ENCODE measurements at places on chromosomes 1 and 21. TPM values are rescaled to one million over a fixed set of nuclear protein-coding genes. Genes with fewer than 3 reads are reported as not detected.
A peak's percentile ranks its signal among the peaks of the same experiment; 100 is the strongest.

DNA sequence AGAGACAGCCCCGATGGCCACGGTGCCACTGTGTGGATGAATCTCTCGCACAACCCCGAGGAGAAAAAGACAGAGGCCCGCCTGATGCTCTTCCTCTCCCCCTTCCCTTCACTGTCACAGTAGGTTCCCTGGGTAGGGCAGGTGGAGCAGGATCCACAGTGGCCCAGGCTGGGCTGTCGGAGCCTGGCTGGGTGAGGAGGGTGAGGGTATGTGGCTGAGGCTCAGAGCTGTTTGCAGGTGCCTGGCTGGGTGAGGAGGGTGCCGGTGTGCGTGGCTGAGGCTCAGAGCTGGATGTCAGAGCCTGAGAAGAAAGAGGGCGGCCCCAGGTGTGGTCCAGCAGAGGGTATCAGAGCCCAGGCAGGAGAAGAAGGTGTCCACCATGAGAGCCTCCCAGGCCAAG lies 2.7 kb downstream of the CFAP74 start:
- H3K4me1 ChIP-seq: peaks cover 5% of the 10 kb centered on the region
- H3K36me3 ChIP-seq: no peaks in the 10 kb centered on the region
- DNase-seq: no peak
- no peak overlapping the region for H3K4me3 ChIP-seq

DNA sequence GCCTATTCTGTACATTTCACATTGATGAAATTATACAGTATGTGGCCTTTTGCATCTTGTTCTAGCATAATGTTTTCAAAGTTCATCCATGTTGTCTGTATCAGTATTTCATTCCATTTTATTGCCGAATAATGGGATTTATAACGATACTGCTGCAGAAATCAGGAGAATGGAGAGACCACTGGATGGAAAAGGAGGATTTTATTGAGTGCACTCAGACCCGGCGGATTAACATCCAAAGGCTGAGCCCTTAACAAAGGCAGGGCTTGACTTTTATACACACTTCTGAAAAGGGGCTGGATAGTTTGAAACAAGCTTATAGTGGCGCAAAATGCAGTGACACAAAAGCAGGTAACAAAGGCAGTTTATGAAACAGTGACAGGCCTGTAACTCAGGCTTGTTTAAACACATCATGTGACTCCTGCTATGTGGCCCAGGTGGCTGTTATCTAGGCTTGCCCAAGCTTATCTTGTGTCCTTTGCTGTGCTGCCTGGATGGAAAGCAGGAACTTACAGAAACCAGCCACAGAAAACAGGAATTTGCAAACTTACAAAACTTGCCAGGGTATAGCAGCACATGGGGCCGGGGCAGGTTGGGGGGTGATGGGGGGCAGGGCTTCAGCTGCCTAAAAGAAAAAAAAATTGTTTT lies 32.8 kb upstream of the KCNJ15 start:
- H3K36me3 ChIP-seq: peaks cover 6% of the 10 kb centered on the region
- H3K27me3 ChIP-seq: peaks cover 3% of the 10 kb centered on the region
- no peak for DNase-seq
- no peak overlapping the region for H3K4me3 ChIP-seq

DNA sequence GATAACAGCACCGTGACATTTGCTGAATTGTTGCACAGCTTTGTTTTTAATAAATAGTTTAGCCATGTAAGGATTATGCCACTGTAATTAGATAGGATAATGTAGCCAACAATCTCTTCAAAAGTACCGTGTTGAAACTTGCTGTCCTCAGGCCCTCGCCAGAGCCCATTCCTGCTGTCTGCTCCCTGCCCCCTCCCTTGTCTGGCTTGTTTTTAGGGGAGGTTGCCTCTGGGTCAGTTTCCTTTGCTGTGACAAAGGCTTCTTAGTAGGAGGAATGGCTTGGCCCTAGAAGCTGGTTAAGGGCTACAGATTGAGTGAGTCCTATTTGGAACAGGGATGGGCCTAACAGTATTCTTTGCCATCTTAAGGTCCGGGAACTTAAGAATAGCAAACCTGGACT lies 107.9 kb downstream of the LMO4 start:
- H3K4me1 ChIP-seq: peaks cover 6% of the 10 kb centered on the region
- peaks cover 21% of the 10 kb centered on the region for H3K27me3 ChIP-seq
- no peak overlapping the region for H3K4me3 ChIP-seq
- no peaks in the 10 kb centered on the region for H3K36me3 ChIP-seq
- no peak overlapping the region for H3K27ac ChIP-seq

DNA sequence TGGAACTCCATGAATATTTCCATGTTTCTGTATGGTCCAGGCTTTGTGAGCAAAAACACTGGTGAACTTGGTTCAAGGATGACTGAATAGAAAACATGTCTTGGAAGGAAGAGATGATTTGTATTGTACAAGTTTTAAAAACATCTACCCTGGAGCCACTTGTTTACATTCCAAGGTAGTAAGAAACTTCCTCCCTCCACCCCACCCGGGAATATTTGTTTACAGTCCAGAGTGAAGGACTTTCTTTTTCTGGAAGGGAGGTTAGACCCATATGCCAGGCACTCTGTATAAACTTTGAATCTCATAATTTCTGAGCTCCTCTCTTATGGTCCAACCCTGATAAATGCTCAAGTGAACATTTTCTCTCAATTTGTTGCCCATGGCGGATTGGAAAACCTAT lies 323.3 kb upstream of the LYPLAL1 start:
- no peak overlapping the region for H3K4me3 ChIP-seq
- no peak for DNase-seq
- no peaks in the 10 kb centered on the region for H3K27me3 ChIP-seq
- H3K4me1 ChIP-seq: no peaks in the 10 kb centered on the region

DNA sequence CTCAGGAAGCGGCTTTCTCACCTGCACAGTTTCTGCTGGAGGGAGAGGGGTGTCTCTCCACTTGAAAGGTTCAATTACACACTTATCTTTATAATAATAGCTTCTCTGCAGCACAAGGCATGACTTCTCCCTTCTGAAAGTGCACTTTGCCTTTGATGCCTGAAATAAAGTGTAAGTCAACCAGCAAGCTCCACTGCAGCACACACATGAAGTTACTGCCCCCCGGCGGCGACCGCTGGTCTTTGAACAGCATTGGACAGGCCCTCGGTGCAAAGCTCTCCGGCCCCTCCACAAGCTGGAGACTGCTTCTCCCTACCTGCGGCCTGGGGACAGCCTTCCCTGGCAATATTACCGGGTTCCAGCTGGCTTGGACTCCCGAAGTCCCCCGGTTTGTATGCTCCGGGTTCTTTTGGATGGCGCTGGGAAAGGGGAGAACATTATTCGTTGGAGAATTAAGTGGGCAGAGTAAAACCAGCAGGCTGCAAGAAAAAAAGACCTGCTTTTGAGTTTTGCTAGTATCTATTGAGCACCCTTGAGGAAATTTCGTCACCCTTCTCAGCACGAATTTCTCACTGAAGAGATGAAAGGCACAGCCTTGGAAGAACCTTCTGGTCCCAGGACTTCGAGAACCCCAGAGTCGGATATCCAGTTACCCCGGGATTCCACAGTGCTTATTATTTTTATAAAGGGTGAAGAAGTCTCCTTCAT lies 11.8 kb downstream of the RCAN1 start:
- H3K27me3 ChIP-seq: no peaks in the 10 kb centered on the region
- no peak overlapping the region for H3K27ac ChIP-seq
- H3K4me3 ChIP-seq: no peak overlapping the region
- no peaks in the 10 kb centered on the region for H3K36me3 ChIP-seq

GRCh38 chr1:89673251-89673650 lies 40.3 kb downstream of the LRRC8C start:
- peaks cover 93% of the 10 kb centered on the region for H3K4me1 ChIP-seq
- H3K27me3 ChIP-seq: no peaks in the 10 kb centered on the region
- no peak for DNase-seq
- H3K27ac ChIP-seq: peak overlapping the region; percentile 66
- H3K36me3 ChIP-seq: peaks cover 70% of the 10 kb centered on the region
- H3K4me3 ChIP-seq: no peak overlapping the region

DNA sequence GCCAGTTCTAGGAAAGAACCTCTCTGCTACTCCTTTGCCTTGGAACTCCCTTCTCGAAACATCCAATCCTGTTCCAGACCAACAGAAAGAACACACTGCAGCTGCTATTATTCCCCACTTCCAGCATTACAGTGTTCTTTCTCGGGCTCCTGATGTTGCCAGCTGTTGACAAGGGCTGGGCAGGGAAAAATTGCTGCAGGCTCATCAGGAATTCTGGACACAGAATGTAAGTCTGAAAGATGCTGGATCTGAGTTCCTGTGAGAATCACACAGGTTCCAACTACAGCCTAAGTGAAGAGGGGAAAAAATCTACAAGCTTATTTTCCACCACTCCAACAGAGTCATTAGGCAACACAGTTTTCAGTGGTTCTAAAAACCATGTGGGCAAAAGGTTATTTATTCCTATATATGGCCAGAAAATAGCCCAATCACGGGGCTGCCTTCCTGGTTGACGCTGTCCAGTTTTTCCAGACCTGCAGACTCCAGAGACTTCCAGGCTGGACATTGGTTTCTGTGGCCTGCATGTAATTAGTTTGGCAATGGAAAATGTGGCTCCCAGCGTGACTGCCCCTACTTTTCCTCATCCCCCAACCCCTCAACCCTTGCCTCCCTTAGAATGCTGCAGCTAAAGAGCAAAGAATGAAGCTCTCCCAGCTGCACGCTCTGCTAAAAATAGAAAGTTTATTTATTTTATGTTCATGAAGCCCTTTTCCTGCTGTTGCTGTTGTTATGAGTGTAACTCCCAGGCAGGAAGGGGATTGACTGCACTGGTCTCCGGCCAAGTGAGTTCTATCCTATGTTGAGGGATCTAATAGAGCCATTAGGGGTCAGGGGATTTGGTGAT lies 8.3 kb upstream of the KIAA0040 start:
- H3K4me3 ChIP-seq: no peak overlapping the region
- DNase-seq: no peak
- peaks cover 12% of the 10 kb centered on the region for H3K4me1 ChIP-seq
- no peak overlapping the region for H3K27ac ChIP-seq

GRCh38 chr1:213728593-213729536 lies 258.9 kb upstream of the PROX1 start:
- no peaks in the 10 kb centered on the region for H3K27me3 ChIP-seq
- no peak overlapping the region for H3K4me3 ChIP-seq
- H3K27ac ChIP-seq: no peak overlapping the region
- no peaks in the 10 kb centered on the region for H3K36me3 ChIP-seq
- no peaks in the 10 kb centered on the region for H3K4me1 ChIP-seq

GRCh38 chr1:39105841-39106765 lies 80.0 kb downstream of the NDUFS5 start:
- no peak overlapping the region for H3K4me3 ChIP-seq
- no peaks in the 10 kb centered on the region for H3K27me3 ChIP-seq
- H3K36me3 ChIP-seq: no peaks in the 10 kb centered on the region
- DNase-seq: peak; percentile 37
- H3K4me1 ChIP-seq: peaks cover 40% of the 10 kb centered on the region
- H3K27ac ChIP-seq: peak overlapping the region; percentile 68

DNA sequence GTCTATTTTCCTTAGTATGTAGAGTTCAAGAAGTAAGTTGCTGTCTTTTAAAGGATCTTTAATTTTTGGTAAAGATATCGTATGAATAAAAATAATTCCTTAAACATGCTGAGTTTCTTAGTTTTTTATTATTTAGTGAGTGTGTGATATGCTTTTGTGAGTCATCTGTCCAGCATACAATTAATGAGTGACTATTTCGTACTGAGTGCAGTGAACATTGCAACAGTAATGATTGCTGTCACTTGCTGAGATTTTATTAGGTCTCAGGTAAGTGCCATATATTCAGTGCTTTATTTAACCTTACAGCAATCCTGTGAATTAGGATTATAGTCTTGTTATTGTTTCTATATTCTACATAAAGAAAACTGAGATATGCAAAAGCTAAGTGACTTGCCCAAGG lies 22.6 kb downstream of the MIGA1 start:
- no peak for DNase-seq
- no peak overlapping the region for H3K4me3 ChIP-seq
- H3K27ac ChIP-seq: no peak overlapping the region
- peaks cover 10% of the 10 kb centered on the region for H3K36me3 ChIP-seq
- H3K27me3 ChIP-seq: no peaks in the 10 kb centered on the region
- H3K4me1 ChIP-seq: peaks cover 7% of the 10 kb centered on the region

DNA sequence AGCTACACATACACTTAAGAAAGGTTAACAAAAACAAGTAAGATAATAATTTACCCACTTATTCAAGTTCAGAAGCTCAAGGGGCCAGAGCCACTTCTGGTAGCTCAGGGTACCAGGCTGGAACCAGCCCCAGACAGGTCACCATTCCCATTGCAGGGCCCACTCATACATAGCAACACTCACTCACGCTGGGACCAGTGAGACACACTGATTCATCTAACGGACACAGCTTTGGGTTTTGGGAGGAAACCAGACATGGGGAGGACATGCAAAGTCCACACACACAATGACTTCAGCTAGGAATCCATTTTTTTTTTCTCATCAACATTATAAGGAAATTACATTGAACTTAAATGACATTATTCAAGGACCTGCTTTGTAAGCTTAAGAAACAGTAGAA lies 169.1 kb downstream of the ZC3H11B start:
- no peak overlapping the region for H3K27ac ChIP-seq
- H3K36me3 ChIP-seq: no peaks in the 10 kb centered on the region
- H3K4me1 ChIP-seq: no peaks in the 10 kb centered on the region
- H3K27me3 ChIP-seq: peaks cover 3% of the 10 kb centered on the region
- H3K4me3 ChIP-seq: no peak overlapping the region

GRCh38 chr1:180800945-180801344 lies 111.8 kb upstream of the KIAA1614 start:
- H3K4me3 ChIP-seq: no peak overlapping the region
- no peak for DNase-seq
- H3K27me3 ChIP-seq: no peaks in the 10 kb centered on the region

GRCh38 chr1:210418863-210419650 lies 90.4 kb downstream of the HHAT start:
- H3K27me3 ChIP-seq: no peaks in the 10 kb centered on the region
- DNase-seq: no peak
- H3K27ac ChIP-seq: no peak overlapping the region
- H3K36me3 ChIP-seq: no peaks in the 10 kb centered on the region
- H3K4me1 ChIP-seq: no peaks in the 10 kb centered on the region

- no peaks in the 10 kb centered on the region for H3K27me3 ChIP-seq
- H3K36me3 ChIP-seq: no peaks in the 10 kb centered on the region
- no peak overlapping the region for H3K27ac ChIP-seq
- H3K4me1 ChIP-seq: no peaks in the 10 kb centered on the region
Measured at GRCh38 chr1:76607717-76608116, 259.6 kb upstream of the ST6GALNAC5 start.

GRCh38 chr1:1199961-1200875 lies 6.2 kb downstream of the TNFRSF18 start:
- H3K4me1 ChIP-seq: peaks cover 7% of the 10 kb centered on the region
- peak overlapping the region; percentile 64 for H3K4me3 ChIP-seq
- H3K27me3 ChIP-seq: no peaks in the 10 kb centered on the region
- peak overlapping the region; percentile 76 for H3K27ac ChIP-seq
- H3K36me3 ChIP-seq: no peaks in the 10 kb centered on the region
- no peak for DNase-seq

Gene LRRC7
- total RNA-seq: not detected

Gene WNT2B
- not detected for total RNA-seq

Gene SFN
- total RNA-seq: not detected

Gene LCE6A
- not detected for total RNA-seq

All from activated naive CD8-positive, alpha-beta T cell treated with anti-CD3 and anti-CD28 coated beads for 36 hours (primary cell).